ENCODE measurements at places on chromosomes 1 and 21. TPM values are rescaled to one million over a fixed set of nuclear protein-coding genes. Genes with fewer than 3 reads are reported as not detected.

- DNase-seq = peak; percentile 42
These were observed at the start of gene GPN2 for GRCh38 chr1:26889551-26890466. Gene GPN2 (minus strand): TSS chr1:26890283. CDS start chr1:26890096, 187 bp downstream.

GRCh38 chr1:183470147-183470960, 1.9 kb upstream of the SMG7 start:
- DNase-seq = peak; percentile 47

GRCh38 chr1:23521588-23521987, 9.4 kb downstream of the E2F2 start:
- no peak for DNase-seq

DNA sequence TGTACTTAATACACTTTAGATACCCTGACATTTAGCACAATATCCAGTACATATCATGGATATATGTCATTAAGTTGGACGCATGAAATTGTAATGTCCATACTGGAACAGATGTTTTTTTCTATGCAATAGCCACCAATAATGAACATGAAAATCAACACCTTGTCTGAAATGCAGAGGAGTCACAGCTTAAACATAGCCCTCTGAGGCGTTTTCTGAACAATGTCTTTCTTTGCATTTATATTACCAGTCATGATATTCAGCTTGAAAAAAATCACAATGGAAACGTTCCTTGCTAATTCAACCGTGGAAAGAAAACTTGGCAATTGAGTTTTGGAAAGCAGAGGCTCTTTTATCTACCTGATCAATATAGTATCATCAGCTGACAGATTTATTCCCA, 86.7 kb upstream of the COL11A1 start:
- no peak for DNase-seq

DNA sequence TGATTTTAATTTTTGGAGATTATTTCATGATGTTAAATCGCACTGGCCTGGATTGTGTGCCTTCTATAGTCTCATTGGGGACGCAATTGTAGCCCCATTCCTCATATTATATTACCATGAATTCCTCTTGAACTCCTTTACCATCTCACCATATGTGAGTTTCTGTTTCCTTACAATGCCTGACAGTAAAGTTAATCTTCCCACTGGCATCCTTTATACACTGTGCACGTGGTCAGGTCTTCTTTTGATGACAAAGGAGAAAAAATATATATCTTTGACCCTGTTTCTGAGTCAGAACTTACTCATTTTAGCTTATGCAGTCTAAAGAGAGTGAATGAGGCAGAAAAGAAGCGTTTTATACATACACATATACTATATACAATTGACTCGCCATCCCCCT, 774 bp upstream of the ABL2 start:
- no peak for DNase-seq

GRCh38 chr1:7916501-7916830, 24.2 kb downstream of the TNFRSF9 start:
- no peak for DNase-seq

DNA sequence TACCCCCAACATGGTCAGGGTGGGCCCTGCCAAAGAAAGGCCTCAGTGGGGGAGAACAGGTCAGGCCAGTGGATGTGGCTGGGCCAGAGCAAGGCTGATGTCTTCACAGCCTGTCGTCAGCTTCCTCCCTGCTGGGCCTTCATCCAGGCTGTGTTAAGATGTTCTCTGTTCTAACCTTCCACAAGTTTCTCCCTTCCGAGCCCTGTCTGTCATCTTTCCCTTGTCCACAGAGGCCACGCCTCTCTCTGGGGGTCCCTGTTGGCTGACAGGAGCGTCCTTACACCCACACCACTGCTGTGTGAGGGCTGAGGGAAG, 36.2 kb downstream of the SIM2 start:
- DNase-seq = no peak

- DNase-seq = no peak
These were observed 21.0 kb downstream of the TP53BP2 start for GRCh38 chr1:223824712-223825111.

DNA sequence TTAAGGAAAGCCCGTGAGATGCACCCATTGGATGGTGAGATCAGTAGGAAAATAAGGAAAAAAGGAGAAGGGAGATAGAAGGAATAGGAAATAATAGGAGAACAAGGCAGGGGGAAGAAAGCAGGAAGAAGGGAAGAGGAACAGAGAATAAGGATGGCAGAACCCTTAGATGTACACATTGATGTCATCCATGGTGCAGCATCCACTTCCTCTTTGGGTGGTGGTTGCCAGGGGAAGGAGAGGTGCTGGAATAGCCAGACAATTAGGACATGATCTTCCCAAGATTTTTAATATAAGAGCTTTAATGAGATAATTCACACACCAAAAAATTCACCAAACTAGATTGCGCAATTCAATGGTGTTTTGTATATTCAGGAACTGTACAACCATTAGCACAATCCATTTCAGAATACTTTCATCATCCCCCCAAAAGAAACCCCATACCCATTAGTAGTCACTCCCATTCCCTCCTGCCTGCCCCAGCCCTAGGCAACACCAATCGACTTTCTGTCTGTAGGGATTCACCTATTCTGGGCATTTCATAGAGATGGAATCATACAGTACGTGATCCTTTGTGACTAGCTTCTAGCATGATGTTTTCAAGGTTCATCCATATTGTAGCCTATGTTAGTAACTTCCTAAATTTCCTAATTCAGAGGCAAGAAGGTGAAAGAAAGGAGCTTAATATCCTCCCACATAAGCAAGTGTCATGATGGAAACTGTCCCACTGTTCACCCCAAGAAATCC, 121.4 kb downstream of the PLXNA2 start:
- DNase-seq = no peak

DNA sequence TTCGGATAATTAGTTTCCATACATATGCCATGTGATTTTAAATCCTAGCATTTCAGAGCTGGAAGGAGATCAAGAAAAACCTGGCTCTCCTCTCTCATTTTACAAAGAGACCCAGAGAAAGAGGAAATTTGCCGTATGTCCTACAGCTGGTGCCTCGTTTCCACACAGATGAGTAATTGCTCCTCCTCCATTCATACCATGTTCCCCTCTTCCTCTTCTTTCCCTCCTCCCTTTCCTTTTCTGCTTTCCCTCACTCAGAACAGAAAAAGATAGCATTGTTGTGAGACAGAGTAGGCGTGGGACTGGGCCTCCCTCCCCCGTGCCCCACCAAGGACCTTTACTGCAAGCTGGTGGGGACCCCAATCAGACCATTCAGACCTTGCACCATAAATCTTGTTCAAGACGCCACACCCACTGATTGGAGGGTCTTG, 13.7 kb upstream of the SLC44A3 start:
- no peak for DNase-seq

DNA sequence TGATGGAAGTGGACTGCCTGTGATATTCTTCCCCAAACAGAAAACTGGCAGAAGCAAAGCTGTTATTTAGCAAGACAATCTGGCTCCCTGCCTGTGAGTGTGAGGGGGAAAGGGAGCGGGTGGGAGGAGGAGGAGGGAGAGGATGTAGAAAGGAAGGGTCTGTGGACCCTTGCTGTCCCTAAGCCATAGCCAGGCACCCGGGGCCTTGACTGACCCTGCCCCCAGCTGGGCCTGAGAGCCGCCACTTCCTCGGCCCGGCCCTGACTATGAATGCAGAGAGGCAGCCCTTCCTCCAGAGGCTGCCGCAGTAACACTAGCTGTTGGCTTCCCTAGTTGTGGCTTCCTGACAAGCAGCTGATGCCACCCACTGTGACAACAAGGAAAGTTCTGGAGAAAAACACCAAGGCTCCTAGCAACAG, 13.9 kb downstream of the PLA2G2F start:
- no peak for DNase-seq

- DNase-seq = no peak
These were observed 723.1 kb upstream of the B3GALT2 start for GRCh38 chr1:193909406-193910082.

DNA sequence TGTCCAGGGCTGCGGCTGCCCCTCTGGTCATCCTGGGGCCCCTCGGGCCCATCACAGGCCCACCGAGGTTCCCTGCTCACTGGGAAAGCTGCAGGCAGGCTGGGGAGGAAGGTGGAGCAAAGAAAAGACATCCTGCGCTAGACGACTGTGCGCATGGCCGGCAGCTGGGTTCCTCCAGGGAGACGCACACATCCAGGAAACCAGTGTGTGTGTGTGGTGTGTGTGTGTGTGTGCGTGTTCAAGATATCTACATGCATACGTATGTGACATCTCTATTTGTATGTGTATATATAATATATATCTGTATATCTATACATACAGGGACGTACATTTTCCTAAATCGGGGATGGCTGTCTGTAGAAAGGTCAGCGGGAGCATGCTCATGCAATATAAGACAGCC, 63.7 kb downstream of the ACOT7 start:
- DNase-seq = no peak

DNA sequence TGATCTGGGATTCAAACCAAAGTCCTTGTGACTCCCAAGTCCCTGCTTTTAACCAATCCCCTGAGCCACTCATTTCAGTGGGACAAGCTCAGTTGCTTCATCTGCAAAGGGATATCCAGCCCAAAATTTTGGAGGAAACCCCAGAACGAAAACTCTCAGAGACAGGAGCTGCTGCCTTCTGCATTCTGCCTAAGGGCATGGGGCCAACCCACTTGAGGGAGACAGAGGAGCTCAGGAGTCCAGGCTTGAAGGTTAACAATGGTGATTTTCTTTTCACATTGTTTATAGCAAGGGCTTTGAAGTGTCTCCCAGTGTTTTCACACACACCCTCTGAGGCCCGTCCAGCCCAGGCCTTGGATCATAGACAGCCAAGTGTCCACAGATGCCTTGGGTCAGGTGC, 148.1 kb upstream of the CTTNBP2NL start:
- no peak for DNase-seq

- no peak for DNase-seq
These were observed 191.7 kb upstream of the KCTD3 start for GRCh38 chr1:215375381-215375780.

DNA sequence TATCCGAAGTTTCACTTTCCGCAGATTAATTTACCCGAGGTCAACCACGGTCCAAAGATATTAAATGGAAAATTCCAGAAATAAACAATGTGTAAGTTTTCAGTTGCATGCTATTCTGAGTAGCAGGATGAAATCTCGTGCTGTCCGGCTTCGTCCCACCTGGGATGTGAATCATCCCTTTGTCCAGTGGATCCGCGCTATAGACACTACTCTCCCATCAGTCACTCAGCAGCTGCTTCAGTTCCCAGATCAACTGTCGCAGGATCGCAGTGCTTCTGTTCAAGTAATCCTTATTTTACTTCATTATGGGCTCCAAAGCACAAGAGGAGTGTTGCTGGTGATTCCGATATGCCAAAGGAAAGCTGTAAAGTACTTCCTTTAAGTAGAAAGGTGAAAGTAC, 8.3 kb upstream of the LRP8 start:
- DNase-seq = no peak

- DNase-seq = no peak
These were observed 3.8 kb downstream of the ZNF672 start for GRCh38 chr1:248841702-248842395.

DNA sequence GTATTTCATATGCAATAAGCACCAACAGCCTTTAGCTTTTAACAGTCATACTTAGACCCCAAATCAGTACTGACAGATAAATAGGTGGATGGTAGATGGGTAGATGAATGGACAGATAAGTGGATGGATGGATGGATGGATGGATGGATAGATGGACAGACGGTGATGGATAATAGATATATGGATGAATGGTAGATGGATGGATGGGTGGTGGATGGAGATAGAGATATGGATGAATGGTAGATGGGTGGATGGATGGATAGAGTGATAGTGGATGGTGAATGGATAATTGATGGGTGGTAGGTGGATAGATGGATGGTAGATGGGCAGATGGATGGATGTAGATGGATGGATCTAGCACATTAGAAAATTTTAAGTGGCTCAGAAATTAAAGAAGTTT, 62.5 kb downstream of the TIAM1 start:
- DNase-seq = no peak

GRCh38 chr1:22176258-22176657, 33.4 kb upstream of the WNT4 start:
- no peak for DNase-seq

DNA sequence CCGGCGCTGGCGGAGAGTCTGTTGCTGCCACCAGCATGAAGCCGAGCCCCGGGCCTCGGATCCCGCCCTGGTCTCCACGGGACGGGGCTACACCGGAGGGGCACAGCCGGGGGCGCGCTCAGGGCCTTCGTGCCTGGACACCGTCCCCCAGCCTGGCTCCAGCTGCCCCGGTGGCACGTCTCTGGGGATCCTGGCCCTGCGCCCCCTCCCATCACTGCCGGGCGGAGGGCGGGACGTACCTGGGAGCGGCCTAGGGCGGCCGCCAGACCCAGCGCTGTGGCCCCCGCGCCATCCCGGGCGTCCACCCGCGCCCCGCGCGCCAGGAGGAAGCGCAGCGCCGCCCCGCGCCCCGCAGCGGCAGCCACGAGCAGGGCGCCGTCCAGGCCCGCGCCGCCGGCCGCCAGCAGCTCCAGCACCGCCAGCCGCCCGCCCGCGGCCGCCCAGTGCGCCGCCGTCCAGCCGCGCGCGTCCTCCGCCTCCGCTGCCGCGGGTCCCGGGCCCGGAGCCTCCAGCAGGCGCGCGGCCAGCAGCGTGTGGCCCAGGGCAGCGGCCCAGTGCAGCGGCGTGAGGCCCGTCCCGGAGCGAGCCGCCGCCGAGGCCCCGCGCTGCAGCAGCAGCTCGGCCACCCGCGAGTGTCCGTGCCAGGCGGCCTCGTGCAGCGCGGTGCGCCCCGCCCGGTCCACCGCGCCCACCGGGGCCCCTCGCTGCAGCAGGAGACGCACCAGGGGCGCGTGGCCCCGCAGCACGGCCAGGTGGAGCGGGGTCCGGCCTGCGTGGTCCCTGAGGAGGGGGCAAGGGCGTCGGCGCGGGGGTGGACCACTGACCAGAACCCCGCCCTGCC, 1.0 kb downstream of the ANKRD65 start:
- DNase-seq = no peak

GRCh38 chr1:232554409-232554808, 75.5 kb downstream of the SIPA1L2 start:
- DNase-seq = no peak

The AK5 gene
- total RNA-seq = 6.5 TPM

The C1orf53 gene
- 1.4 TPM for total RNA-seq

The COL11A1 gene
- 76.5 TPM for total RNA-seq

The CAPN2 gene
- 117 TPM for total RNA-seq

The RNU1-4 gene
- total RNA-seq = under 0.01 TPM

The CRYAA gene
- not detected for total RNA-seq

The UBASH3A gene
- 0.32 TPM for total RNA-seq

The BROX gene
- total RNA-seq = 79.3 TPM

The TGFB2 gene
- 32.8 TPM for total RNA-seq

The OR2W3 gene
- total RNA-seq = 0.53 TPM

The ATG4C gene
- total RNA-seq = 17.3 TPM

The HTR6 gene
- not detected for total RNA-seq

The RHCE gene
- total RNA-seq = 0.85 TPM
